ENCODE measurements at places on chromosomes 2 and 18.
A peak's percentile ranks its signal among the peaks of the same experiment; 100 is the strongest.

DNA sequence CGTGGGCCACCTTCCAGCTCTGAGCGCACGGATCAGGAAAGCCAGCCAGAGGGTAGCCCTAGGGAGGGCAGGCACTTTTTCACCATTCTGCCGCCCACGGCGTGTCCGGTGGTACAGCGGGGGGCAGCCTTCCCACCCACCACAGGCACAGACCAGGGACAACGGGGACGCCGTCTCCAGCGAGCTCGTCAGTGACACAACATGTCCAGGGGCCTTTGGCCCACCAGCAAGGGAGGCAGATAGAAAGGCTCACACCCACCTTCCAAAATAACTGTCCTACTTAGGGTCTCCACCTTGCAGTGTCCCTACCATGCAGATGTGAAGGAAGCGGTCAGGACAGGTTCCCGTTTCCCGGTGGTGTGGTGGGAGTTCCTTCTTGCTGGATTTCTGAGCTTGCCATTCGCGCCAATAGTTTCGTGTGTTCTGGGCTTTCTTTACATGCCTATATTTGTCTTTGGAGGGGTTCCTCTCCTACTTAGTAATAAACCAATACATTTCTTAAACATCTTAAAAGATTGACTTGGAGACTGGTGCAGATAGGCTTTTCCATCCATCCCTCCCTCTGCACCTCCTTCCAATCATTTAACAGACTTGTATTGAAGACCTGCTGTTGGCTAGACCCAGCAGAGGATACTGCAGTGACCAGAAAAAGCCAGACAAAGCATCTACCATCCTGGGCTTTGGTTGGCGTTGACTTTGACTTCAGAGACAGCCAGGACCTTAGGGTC, 872 bp downstream of the ASB1 start:
- DNase-seq = no peak

GRCh38 chr2:143949121-143949848, 570.6 kb downstream of the ZEB2 start:
- DNase-seq = peak; percentile 35

GRCh38 chr18:27772081-27772480, 404.8 kb downstream of the CDH2 start:
- DNase-seq = no peak

GRCh38 chr2:182717416-182717815, 1.4 kb downstream of the DNAJC10 start:
- no peak for DNase-seq

DNA sequence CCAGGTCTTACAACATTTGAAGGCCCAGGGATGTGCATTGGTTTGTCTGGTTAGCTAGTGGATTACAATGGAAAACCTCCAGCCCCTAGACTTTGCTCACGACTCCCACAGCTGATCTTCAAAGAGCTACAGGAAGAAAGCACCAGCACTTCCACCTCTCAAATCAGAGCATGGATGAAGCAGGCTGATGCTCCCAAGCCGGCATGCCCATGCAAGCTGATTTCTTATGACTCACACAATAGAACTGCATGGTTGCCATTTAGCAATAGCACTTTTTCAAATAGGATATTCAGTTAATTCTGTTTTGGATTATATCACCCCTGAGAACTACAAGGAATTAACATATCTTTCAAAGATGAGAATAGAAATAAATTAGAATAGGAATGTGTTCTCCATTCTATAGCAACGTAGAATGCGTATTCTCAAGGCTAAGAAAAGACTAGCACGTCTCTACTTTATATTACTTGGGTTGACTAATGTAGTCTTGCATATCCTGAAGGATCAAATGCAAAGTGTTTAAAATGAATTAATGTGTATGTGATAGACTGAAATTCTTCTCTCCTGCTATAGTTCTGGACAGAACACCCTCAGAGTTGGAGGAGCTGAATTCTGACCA, 292.4 kb downstream of the TRIB2 start:
- peak; percentile 49 for DNase-seq

- DNase-seq = peak; percentile 70
Observed at GRCh38 chr18:35371412-35372195, 5.5 kb downstream of the ZNF396 start.

DNA sequence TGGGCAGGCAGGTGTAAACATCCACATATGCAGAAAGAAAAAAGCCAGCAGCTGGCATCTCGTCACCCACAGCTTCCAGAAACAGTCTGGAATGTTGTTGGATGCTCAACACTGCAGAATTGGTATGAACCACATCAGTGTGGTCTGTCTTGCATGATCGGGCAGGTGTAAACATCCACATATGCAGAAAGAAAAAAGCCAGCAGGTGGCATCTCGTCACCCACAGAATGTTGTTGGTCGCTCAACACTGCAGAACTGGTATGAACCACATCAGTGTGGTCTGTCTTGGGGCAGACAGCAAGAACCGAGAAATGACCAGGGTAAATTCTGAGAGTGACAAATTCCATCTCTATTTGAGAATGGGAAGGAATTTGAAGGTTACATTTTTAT, 39.6 kb downstream of the DOCK10 start:
- DNase-seq = no peak

GRCh38 chr2:177273408-177273807, 8.9 kb upstream of the NFE2L2 start:
- no peak for DNase-seq

DNA sequence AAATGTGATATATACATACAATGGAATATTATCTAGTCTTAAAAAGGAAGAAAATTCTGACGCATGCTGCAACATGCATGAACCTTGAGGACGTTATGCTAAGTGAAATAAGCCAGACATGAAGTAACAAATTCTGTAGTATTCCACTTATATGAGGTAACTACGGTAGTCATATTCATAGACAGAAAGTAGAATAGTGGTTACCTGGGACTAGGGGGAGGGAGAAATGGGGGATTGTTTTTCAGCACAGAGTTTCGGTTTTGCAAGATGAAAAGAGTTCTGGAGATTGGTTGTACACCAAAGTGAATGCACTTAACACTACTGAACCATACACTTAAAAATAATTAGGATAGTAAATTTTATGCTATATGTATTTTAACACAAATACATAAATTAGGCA, 215.9 kb upstream of the FBXO11 start:
- no peak for DNase-seq

DNA sequence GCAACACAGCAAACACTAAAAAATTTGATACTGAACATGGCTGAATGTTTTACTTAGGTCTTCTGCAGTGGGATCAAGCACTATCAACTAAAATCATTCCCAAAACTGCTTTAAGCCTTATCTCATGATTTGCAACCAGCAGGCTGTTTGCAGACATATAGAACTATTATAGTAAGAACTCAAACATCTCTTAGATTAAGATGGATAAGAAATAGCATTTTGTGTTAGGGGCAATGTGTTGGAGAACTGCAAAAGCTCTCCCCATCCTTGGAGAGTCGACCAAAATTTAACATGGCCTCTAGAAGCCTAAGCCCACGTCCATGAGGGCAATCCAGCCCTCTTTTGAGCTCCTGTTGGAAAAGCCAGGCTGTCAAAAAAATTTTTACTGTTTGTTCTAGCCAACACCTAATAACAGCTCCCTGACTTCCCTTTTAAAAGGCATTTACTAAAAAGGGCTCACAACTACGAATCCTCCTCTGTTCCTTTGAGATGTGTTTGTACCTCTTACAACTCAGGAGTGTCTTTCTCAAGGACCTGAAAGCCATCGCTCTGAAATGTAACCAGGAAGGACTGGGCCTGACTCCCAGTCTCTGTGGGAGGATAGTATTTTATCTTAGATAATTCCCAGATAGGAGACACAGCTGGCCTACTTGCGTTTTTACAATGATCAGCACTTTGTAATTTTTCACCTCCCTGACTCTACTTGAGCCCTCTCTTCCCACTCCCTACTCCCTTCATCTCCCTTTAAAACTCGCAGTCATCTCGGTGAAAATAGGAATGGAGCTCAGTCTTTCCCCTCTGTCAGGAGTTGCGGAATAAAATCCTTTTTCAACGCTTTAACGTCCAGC, 1.4 kb downstream of the KRCC1 start:
- no peak for DNase-seq

GRCh38 chr2:100293341-100294161, 28.8 kb downstream of the LONRF2 start:
- DNase-seq = no peak

DNA sequence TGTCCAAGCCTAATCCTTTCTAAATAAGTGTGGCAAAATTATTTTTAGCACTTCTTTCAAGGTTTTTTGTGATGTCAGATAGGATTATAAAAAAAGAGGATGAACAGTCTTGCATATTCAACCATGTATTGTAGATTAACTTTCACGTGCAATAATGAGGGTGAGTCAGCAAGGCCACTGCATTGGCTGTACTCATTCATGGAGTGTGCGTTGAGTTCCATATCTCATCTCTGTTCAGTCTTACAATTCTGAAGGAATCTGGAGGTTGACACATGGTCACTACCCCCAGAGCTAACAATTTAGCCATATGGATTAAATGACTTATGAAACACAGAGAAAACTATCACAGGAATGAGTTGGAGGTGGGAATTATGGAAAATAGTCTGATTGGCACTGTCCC, 810.5 kb downstream of the SLC4A3 start:
- DNase-seq = peak; percentile 29

- peak; percentile 90 for DNase-seq
Observed at GRCh38 chr2:17518212-17519154, at the start of gene RAD51AP2. RAD51AP2 (minus strand) TSS chr2:17518440; CDS start chr2:17518415, 25 bp downstream.

DNA sequence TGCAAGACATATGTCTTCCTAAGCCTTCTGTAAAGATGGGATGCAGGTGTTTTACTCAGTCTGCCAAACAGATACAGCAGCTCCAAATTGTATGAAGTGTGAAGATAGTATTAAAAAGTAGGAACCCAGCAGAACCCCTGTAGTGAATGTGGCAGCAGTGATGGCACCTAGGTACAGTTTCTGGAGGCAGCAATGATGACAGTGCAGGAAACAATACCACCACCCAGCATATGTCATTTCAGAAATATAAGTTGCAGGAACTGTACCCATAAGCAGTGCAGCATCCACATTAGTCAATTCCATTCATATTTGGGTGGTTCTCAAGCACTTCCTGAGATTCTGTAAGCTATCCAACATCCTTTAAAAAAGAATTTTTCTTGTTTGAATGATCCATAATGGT, 46.7 kb upstream of the ATP5MC3 start:
- no peak for DNase-seq

GRCh38 chr2:145022666-145023333, 502.9 kb upstream of the ZEB2 start:
- DNase-seq = peak; percentile 59
